ENCODE measurements at places on chromosomes 2 and 18.

DNA sequence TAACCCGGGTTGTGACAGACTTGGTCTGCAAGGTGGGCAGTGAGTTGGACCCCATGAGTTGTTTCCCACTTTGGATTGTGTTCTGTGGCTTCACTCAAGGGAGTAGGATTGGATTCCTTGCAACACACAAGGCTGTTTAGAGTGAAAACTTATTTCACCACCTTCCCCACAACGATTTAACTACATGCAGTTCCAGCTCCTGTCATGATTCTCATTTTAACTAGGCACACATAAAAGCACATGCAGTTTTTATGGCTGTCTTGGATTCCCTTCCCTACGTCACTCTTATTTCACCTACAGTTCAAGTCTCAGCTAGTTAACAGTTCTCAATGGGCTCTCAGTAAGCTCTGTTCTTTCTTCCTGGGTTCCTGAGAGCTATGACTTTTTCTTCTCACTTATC, 15.9 kb downstream of the EFEMP1 start:
- DNase-seq, result no peak

DNA sequence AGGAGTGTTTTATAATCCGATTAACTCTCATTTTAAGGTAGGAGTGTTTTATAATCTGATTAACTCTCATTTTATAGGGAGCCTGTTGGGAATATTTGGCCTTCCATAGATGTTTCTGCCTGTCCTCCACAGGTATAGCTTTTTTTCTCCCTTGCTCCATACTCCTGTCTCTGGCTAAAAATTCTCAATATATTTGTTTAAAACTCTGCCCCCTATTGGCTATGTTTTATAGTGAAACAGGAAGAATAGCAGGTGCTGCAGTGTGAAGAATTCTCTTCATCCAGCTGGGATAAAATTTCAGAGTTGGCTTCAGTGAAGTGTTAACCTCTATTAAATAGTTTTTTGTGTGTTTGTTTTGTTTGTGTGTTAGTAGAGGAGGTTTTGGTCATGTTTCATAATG, 1046.0 kb upstream of the TMEFF2 start:
- no peak for DNase-seq

DNA sequence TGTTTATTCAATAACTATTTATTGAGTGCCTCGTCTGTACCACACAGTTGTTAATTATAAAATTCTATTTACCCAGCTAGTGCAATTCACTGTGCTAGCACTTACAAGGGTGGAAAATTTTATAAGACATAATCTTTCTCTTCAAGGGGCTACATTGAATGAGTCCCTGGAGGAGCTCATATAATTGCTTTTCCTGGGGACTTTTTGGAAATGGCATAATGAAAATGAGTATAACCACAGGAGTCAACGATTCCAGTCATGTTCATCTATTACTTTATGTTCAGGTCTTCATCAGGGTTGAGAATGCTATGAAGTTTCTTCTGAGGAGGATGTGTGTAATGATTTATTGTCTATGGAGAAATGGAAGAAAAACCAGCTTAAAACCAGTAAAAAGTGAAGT, 52.9 kb upstream of the TMEM200C start:
- no peak for DNase-seq

DNA sequence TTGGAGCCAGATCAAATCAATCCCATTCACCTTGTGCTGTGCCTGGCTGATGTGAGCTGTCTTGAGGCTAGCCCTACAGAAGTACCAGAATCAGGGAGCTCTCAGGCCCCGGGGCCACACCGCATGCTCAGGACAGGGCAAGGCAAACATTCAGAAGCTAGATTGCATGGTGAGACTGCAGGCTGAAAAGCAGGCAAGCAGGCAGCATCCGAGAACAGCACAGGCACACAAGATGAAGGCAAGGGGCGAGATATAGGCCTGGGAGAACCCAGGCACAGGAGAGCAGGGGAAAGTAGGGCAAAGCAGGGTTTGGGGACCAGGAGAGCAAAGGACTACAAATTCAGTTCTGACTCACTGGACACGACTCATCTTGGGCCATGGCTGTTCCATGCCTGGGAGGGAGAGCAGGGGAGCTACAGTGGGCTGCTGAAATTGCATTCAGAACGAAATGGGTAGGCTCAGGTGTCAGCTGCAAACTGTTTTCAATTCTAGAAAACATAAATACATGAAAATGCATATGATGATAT, 59.6 kb downstream of the GALNT14 start:
- no peak for DNase-seq

- no peak for DNase-seq
Measured at GRCh38 chr2:164933671-164934189, 21.6 kb downstream of the SLC38A11 start.

DNA sequence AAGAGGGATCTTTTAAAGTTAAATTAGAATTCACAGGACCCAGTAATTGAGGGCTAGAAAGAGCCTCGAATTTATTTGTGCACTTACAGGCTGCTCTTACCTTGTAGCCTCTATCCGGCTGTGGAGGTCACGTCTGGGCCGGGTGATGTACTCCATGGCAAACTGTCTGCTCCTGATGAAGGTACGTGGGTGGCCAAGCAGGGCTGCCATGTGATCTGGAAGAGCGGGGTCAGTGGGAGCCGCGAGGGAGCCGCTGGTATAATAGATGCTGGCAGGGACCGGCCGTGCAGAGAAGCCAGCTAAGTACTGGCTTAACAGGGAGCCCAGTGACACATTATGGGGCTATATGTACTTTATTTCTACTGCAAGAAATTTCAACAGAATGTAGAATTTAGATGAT, 59.2 kb downstream of the ADI1 start:
- no peak for DNase-seq

DNA sequence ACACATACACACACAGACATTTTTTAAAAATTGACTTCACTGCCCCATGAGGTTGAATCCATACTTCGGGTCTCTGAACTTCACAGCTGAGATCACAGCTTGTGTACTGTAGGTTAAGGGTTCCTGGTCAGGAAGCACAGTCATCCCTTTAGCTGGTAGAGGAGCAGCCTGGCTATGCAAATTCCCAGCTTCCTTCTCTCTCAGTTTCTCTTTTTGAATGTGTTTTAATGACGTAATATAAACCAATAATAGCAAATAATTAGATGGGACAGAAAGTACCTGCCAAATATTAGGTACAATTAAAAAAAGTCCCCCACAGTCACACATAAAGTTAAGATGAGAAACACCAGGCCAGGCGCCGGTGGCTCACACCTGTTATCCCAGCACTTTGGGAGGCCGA, 178.7 kb downstream of the ZNF385B start:
- no peak for DNase-seq

DNA sequence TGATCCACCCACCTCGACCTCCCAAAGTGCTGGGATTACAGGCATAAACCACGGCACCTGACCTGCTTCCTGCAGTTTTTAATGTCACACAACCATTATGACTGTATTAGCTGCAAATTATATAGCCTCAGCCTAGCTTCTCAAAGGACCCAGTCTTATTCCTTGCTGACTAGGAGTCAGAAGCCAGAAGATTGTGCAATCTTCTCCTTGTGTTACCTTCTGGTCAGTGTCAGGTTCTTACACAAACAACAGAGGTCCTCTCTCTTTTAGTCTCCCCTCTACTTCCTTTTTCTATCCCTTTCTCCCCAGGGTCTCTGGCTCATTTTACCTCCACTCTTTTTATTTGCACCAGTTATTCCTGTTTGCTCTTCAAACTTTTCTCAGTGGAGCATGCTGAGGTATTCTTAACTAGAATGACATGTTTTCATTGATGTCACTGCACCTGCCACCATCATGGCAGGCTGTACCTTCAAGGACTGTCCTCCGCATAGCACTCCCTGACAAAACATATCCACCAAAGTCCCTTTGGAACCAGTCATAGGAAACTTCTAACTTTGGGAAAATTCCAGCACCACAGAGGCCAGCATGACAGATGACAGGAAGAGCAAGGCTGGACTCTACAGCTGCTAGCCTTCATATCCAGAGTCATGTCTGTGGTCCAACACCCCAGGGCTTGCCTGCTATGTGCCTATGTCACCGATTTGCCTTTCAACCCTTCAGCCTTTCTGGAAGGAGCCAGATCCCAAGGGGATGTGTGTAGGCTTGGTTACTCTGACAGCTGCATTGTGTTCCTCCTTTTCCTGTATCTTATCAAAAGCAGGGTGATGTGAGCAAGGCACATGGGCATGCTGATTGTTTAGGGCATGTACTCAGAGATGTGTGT, 45.2 kb upstream of the EPC2 start:
- no peak for DNase-seq

GRCh38 chr18:45107425-45107824, 426.7 kb downstream of the SETBP1 start:
- no peak for DNase-seq

- DNase-seq, result no peak
Measured at GRCh38 chr2:235923859-235924674, 244.1 kb downstream of the GBX2 start.

GRCh38 chr2:166188084-166188483, 60.3 kb upstream of the SCN1A start:
- no peak for DNase-seq

DNA sequence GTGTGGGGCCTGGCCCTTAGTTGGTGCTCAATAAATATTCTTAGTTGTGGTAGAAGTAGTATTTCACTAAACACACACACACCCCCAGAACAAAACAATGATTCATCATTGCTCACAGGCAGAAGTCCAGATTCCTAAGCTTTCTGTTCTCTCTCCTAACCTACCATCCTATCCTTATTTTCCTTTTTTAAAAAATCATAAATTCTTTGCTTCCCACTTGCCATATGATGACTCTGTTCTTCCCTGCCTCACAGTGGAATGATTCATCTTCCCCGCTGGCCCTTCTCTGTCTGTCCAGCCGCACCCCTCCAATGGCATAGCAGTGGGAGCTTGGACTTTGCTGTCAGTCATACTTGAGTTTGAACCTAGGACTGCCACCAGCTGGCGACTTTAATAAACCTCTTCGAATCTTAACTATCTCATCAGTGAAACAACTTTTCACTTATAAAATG, 5.2 kb downstream of the EML6 start:
- no peak for DNase-seq

DNA sequence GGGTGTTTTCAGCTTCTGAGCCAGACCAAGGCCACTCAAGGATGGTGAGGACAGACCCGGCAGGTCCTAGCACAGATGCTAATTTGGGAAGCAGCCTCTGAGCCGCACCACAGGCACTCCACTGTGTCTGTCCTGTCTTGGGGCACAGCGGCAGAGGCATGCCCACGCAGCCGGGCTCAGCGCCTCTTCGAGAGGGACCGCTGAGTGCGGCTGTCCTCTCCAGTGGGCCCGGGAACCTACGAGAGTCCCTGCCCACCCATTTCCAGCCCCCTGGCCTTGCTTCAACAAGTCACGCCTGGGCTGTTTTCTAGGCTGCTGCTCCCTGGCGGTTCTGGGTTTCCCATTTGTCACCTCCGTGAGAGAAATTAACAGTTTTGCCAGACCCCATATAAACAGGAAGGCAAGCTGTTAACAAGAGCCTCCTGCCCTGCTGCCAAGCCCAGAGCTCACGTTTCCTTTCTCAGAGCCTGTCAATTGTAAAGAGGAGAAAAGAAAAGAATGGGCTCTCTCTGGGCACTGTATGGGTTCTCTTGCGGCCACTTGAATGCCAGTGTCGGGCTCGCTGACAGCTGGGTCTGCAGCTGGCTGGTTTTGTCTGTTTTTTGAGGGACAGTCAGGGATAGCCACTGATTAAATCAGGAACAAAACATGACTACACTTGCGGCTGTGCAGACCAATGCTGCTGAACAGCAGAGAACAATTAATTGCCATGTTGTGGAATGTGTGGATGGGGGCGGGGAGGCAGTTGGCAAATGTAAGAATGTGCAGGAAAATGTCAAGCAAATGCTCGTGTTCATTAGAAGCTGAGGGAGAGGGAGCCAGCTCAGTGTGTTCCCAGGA, 30.6 kb downstream of the TMEM17 start:
- DNase-seq, result peak; percentile 0

DNA sequence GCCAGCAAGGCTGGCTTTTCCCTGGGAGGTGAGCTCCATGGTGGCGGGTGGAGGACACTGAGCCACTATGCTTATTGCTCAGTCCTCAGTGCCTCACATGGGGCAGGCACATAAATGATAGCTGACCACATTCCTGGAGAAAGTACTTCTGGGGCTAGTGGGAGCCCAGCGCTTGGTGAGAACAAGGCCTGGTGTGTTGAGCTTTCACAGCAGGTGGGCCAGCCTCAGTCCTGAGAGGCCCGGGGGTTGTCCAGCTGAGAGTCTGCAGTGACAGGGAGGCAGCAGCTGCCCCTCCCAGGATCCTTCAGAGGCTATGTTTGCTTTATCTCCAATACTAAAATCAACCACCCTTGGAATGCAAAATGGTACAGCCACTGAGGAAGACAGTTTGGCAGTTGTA, 217.7 kb downstream of the ZBTB7C start:
- no peak for DNase-seq

- no peak for DNase-seq
Measured at GRCh38 chr18:44636241-44636640, 44.4 kb upstream of the SETBP1 start.

- DNase-seq, result no peak
Measured at GRCh38 chr2:241009601-241010530, 11.4 kb downstream of the SNED1 start.

DNA sequence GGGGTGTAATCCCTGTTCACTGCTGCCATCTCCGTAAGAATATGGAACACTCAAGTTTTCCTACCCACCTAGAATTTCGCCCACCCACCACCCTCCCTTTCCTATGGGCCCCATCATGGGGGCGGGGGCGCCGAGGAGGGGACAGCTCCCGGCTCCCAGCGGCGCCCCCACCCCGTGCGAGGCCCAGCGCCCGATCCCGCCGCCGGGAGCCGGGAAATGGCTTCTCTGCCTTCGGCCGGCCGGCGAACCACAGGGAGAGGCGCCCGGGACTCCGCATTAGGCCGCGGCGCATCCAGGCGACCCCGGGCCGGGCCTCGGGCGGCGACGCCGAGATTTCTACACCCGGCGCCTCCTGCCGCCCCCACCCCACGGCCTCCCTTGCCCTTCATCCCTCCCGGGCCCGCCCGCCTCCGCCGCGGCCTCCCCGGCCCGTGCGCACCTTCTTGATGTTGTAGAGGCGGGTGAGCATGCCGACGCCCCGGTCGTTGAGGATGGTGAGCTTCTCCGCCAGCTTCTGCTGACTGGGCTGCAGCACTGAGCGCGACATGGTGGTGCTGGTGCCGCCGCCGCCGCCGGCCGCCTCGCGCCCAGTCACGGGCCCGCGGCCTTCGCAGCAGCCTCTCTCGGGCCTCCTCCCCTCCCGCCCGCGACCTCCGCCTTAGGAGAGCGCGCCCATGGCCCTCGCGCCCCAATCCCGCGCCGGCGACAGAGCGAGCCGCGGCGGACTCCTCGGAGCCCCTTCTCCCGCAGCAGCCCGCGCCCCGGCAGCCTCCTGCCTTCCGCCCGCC, 510 bp downstream of the NCKAP1 start:
- peak; percentile 10 for DNase-seq

DNA sequence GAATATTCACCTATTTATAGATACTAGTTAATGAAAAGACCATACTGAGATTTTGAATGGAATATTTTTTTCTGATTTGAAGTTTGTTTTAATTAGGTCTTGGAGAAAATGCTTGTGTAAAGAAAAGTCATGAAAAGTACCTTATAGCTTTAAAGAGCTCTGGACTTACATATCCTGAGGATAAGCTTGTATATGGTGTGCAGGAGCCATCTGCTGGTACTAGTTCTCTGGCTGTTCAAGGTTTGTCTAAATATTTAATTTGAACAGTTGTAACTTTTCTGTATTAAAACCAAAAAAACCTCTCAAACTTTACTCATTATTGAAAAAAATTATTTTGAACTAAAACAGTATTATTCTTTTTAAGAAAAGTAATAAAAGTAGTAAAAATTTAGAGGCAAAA, 50.1 kb downstream of the UBR3 start:
- no peak for DNase-seq
